HFFc6 (cell line): ENCODE measurements at places on chromosomes 11 and 22.
A peak's percentile ranks its signal among the peaks of the same experiment; 100 is the strongest.

- no peak for DNase-seq
These were observed 18.9 kb downstream of the IFT27 start for GRCh38 chr22:36756746-36757655.

DNA sequence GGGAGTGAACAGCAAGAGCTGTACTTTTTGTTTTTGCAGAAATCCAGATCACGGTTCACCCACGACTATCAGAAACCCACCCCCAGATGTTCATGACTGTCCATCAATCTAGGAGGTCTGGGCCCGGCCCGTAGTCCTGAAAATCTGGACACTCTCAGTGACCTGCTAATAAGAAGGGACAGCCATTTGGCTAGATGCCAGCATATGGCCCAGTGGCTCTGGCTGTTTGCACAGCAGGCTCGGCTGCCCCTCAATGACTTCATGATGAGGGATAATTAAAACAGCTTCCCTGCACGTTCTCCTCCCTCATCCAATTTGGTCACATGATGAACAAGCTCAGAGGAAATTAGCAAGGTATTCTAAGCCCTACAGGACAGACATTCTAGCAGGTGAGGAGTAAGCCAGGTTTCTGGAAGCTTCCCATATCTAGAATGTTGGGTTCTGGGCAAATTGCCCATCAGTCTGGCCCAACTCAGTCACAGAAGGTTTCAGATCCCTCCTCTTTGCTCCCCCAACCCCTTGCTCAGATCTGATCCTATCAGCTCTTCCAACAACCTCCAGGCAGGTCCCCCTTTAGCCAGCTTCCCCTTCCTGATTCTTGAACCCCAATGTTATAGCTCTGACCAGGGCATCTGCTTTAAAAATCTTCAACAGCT, 397.3 kb downstream of the SHANK2 start:
- DNase-seq, result no peak

DNA sequence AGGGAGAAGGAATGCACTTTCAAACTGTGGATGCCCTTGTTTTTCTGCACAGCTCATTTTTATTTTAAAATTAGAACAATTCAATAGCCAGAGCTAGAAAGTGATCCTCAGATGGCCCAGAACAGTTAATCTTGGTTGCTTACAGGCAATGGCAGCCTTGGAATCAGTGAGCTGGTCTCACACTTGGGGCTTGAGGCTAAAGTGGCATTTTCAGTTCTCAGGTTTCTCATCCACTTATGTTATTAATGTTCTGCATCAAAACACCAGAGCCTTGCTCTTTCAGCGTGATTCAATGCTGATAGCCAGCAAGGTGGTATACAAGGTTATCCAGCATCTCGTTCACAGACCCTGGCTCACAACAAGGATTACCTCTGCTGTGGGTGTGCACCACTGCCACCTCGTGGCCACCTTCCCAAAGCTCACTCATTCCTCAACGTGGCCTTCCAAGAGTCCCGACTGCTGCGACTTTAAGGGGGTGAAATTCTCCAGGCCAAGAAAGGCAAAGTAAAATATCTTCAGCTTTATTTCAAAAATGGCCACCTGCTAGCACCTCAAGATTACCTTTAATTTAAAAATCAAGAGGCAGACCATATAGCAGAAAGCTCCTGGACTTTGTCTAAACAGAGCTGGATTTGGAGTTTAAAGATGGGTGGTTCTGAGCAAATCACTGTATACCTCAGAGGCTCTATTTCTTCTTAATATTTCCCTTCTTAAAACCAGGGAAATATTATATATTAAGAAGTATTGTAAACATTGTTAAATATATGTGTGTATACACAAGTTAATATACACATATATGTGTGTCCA, 34.2 kb upstream of the FSHB start:
- DNase-seq, result no peak

- no peak for DNase-seq
These were observed 644 bp upstream of the NDUFV1 start for GRCh38 chr11:67606093-67606491.

DNA sequence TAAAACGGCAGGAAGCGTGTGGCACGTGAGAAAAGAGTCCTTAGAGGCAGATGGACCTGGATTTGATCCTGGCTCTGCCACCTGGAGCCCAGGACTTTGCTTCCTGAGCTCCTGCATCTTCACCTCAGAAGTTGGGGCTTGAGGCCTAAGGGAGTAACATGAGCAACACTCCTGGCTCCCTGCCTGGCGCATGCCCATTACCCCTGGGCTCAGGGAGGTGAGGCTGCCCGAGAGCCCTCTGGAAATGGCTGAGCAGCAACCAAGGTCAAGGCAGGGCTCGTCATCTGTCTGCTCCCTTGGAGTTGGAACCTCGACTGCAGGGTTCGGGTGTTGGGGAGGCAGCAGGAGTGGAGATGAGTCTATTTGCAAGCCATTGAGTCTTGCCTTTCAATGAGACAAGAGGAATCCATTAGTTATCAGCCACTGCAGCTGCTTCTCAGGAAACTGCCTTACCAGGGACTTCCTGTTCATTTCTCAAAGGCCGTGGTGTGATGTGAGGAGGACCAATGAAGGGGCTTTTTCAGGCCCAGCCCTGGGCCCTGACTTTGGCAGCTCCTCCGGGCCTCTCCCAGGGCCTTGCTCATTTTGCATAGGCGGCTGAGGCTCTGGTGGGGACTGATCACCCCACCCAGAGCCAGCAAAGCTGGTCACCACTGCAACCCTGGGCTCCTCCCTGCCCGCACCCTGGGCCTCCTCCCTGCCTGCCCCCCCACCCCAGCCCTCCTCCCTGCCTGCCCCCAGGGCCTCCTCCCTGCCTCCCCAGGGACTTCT, 6.4 kb downstream of the FADS2 start:
- no peak for DNase-seq

- no peak for DNase-seq
These were observed 16.8 kb upstream of the YWHAH start for GRCh38 chr22:31927562-31927961.

DNA sequence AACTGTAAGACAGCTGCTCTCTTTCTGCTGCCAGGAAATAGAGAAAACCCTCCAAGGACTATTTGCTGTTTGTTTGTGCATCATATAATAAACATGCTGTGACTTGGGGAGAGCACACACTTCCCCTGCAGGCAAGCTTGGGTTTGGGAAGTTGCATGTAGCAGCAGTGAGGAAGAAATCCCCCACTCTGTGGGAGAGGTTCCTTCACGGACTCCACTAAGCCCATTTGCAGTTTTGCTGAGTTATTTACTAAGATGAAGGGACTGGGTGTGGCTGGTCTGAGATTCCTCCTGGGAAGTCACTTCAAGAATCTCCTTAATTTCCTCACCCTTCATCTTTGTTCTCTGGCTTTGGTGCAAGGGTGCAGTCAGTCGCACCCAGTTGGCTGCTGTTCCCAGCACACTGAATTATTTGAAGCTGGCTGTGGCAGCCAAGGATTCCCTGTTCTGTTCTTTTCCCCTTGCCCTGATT, 104.9 kb downstream of the ARFGAP2 start:
- DNase-seq, result no peak

- DNase-seq, result peak; percentile 11
These were observed 27.5 kb upstream of the PLAAT3 start for GRCh38 chr11:63641727-63642126.

DNA sequence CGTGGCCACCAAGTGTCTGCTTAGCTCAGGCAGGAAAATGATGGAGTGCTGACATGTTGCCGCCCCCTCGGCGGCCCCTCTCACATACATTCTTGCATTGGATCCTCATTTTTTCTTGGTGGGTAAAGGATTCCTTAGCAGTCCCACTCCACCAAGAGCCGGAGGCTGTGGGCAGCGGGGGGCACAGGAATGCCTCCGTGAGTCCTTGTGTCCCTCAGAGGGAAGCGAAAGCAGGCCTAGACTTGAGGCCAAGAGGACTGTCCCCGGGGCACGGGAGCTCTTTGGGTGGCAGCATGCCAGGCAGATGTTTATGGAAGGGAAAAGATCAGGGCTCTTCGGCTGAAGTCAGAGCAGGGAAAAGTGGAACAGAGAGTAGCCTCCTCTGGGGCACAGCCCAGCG, 21.6 kb downstream of the LRFN4 start:
- DNase-seq, result no peak

DNA sequence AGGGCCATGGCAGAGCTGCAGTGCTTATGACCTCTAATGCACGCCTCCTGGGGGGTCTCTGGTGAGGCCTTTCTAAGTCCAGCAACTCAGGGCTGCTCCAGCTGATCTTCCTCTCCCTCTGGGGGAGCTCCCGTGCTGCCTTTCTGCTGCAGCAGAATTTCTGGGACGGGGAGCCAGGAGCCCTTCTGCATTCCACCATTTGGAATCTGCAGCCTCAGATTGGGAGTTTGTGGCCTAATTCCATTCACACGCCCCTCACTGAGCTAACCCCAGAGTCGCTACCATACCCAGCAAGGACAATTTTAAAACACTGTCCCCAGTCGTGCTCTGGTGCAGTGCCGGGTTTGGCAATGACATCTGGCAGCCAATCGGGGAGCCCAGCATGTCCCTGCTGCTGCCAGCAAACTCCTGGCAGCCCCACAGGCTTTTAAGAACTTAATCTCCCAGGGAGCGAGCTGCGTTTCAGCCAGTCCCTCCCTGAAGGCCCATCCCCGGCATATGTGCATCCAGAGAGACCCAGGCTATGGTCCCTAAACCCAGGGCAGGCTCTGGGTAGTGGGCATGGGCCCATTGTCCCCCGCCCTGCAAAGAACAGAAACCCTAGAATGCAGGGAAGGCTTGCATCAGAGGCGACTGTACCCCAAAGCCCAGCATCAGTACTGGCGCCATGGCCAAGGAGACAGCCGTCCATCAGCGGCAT, 4.7 kb downstream of the SHANK2 start:
- no peak for DNase-seq

DNA sequence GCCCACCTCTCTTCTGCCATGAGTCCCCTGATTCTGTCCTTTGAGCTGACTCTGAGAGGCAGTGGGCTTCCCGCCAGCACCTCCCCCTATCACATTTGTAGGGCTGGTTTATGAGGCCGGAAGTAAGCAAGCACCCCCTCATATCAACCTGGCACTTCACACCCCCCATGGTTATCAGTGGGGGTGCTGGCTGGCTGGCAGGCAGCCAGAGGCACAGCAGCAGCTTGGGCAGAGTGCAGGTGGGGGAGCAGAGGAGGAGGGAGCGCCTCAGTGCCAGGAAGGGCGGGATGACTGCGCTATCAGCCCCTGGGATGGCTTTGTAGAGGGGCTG, 22.9 kb upstream of the CHRM4 start:
- no peak for DNase-seq

DNA sequence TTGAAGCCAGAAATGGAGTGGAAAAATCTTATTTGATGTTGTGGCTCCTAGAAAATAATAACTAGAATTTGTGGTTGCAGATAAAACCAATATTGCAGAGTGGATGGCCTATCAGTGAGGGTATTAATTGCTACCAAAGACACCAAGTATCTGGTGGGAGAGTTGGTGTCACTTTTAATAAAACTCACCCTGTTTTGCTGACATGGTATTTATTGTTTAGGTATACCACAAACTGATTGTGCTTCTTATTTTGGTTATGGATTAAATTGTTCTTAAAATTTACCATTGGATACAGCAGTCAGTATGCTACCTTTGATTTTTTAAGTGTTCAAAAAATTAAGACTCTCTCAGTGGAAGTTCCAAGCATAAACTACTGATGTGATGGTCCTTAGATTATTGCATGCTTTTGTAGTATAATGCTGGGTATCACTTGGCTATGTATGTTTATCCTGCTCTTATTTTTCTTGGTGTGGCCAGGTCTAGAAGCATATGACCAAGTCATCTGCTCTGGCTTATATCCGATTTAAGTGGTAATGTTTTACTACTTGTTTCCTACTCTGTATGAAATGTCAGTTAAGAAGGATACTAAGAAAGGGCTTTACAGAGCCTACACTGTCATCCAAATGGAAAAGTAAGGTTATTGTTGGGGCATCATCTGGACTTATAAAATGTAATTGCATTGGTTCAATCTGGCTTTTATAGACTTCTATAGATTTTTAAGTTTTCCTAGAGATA, 101.6 kb downstream of the ARHGAP42 start:
- no peak for DNase-seq

DNA sequence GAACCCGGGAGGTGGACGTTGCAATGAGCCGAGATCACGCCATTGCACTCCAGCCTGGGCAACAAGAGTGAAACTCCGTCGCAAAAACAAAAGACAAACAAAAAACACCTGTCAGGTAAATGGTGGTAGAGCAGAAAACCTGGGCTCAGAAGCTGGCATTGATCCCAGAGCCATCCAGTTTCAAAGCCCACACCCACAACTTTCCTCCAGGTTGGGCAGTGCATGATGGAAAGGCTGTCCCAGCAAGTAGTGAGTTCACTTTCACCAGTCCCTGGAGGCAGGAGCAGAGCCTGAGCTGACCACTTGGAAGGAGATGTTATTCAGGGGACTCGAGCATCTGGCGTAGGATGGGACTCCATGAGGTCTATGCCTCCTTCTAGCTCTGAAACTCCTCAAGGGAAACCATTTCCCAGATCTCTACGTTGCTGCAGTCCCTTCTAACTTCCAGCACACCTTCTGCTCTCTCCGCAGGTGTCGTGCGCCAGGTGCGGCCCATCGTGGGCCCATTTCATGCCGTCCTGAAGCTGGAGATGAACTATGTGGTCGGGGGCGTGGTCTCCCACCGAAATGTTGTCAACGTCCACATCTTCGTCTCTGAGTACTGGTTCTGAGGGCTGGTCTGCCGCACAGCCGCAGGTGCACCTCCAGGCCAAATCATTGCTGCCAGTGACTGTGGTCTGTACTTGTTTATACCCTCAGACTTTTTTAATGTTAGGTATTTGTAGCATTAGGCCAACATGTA, 71.6 kb upstream of the ATXN10 start:
- no peak for DNase-seq

- DNase-seq, result no peak
These were observed 176.1 kb downstream of the GUCY1A2 start for GRCh38 chr11:106842134-106842533.

- peak; percentile 63 for DNase-seq
These were observed 3.0 kb downstream of the DKK3 start for GRCh38 chr11:12005476-12005875.

- no peak for DNase-seq
These were observed 40.1 kb downstream of the TRIM29 start for GRCh38 chr11:120097721-120098385.

DNA sequence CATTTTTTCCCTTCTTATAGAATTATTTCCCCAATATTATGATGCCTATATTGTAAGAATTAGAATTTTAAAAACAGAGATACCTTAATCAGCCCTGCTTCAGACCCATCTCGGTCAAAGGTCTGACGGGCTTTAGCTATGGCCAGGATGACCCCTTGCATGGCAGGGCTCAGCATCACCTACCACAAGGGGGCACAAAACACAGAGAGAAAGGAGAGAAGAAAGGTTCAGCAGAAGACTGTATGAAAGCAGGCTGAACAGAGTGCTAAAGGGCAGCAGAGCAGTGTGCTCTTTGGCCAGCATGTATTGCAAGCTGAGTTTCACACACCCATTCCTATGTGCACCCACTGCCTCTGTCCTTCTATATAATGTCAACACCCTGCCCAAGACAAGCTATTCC, 26.8 kb downstream of the CLDN25 start:
- DNase-seq, result peak; percentile 31

DNA sequence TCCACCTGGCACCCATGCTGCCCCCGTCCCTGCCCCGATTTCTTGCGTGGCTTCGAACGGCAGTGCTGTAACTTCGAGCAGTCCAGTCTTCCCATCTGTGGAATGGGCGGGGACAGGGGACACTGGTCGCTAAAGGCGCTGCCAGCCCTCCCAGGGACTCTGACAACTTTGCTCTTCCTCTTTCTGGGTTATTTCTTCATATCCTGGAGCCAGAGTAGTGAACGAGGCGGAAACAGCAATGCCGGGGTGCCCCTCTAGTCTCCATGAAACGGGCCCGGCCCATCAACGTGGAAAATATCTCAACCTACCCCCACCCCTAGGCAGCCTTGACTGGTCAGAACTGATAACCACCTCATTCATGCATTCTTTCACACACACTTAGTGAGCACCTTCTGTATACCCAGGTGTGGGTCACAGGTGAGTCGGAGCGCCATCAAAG, 42.8 kb downstream of the TRIOBP start:
- DNase-seq, result no peak

GRCh38 chr22:30879415-30879797, 89.2 kb downstream of the MORC2 start:
- DNase-seq, result no peak
